H1 (cell line): ENCODE measurements at places on chromosomes 2 and 18.

- H3K4me1 ChIP-seq: no peaks in the 10 kb centered on the region
- no peaks in the 10 kb centered on the region for H3K27me3 ChIP-seq
- H3K36me3 ChIP-seq: no peaks in the 10 kb centered on the region
- H3K27ac ChIP-seq: no peak overlapping the region
Observed at GRCh38 chr18:13235421-13235831, 16.9 kb downstream of the LDLRAD4 start.

DNA sequence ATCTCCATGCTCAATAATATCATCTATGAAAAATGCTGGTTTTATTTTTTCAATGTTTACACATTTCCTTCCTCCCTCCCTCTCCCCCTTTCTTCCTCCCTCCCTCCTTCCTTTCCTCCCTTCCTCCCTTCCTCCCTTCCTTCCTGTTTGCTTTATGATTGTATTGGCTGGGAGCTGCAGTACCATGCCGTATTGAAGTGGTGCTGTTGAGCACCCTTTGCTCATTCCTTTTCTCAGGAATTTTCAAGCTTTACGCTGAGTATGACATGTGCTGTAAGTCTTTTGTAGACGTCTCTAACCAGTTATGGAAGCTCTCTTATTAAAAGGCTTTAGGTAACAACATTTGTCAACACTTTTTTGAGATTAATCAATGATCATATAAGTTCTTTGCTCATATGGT lies 100.4 kb downstream of the SNTG2 start:
- no peaks in the 10 kb centered on the region; the same call in 1 of the 2 replicates for H3K4me1 ChIP-seq
- no peak overlapping the region for H3K27ac ChIP-seq
- H3K4me3 ChIP-seq: no peak overlapping the region
- no peaks in the 10 kb centered on the region for H3K27me3 ChIP-seq
- no peak for DNase-seq

- H3K36me3 ChIP-seq: no peaks in the 10 kb centered on the region
- H3K4me1 ChIP-seq: 0 out of 2 replicates have a peak, but pooled peaks cover 2% of the 10 kb centered on the region
- H3K27me3 ChIP-seq: no peaks in the 10 kb centered on the region
- no peak for DNase-seq
Observed at GRCh38 chr18:27704736-27705361, 472.1 kb downstream of the CDH2 start.

- no peak overlapping the region for H3K27ac ChIP-seq
- H3K36me3 ChIP-seq: peaks cover 21% of the 10 kb centered on the region
- DNase-seq: no peak
- H3K4me3 ChIP-seq: no peak overlapping the region
- H3K27me3 ChIP-seq: no peaks in the 10 kb centered on the region
Observed at GRCh38 chr2:158677542-158677941, 117.6 kb upstream of the DAPL1 start.

DNA sequence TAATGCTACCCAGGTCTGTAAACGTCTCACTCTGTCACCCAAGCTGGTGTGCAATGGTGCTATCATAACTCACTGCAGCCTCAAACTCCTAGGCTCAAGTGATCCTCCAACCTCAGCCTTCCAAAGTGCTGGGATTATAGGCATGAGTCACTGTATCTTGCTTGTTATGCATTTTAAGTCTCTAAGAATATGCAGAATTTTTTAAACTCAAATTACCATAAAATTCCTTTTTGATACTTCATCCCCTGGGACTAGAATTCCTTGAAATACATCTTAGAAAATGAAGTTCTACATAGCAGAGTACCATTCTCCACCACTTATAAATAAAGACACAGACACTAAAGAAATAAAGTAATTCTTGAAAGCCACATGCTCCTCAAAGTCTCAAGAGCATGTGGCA lies 30.2 kb upstream of the LRATD1 start:
- no peaks in the 10 kb centered on the region for H3K27me3 ChIP-seq
- H3K4me1 ChIP-seq: no peaks in the 10 kb centered on the region
- DNase-seq: no peak
- H3K36me3 ChIP-seq: no peaks in the 10 kb centered on the region

GRCh38 chr2:182077448-182078142 lies 91.9 kb downstream of the PPP1R1C start:
- no peak overlapping the region for H3K4me3 ChIP-seq
- H3K4me1 ChIP-seq: no peaks in the 10 kb centered on the region
- no peaks in the 10 kb centered on the region for H3K27me3 ChIP-seq
- DNase-seq: no peak
- H3K36me3 ChIP-seq: no peaks in the 10 kb centered on the region

GRCh38 chr2:203498161-203498560 lies 36.9 kb downstream of the RAPH1 start:
- no peaks in the 10 kb centered on the region for H3K27me3 ChIP-seq
- H3K36me3 ChIP-seq: no peaks in the 10 kb centered on the region
- no peak overlapping the region for H3K4me3 ChIP-seq
- no peaks in the 10 kb centered on the region for H3K4me1 ChIP-seq
- no peak overlapping the region for H3K27ac ChIP-seq

DNA sequence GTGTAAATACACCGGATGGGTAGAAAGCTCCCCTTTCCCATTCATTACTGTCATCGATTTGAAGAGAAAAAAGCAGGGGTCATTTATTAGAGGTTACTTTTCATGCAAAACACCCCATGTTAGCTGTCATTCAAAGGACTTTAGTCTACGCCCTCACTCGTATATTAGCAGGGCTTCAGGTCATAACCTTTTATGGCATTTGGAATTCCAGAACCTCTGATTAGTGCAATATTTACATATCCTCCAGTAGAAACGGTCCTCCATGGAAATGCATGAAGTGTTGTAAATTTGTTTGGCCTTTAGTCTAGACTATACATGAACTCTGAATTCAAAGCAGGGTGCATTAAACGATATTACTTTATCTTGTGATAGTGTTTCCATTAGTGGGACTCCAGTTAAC lies 180.5 kb downstream of the ZNF516 start:
- DNase-seq: no peak
- H3K4me3 ChIP-seq: no peak overlapping the region
- no peaks in the 10 kb centered on the region for H3K36me3 ChIP-seq
- H3K27me3 ChIP-seq: no peaks in the 10 kb centered on the region
- no peak overlapping the region for H3K27ac ChIP-seq
- no peaks in the 10 kb centered on the region for H3K4me1 ChIP-seq

GRCh38 chr18:58552057-58552461 lies 76.8 kb downstream of the ALPK2 start:
- no peak overlapping the region for H3K27ac ChIP-seq
- H3K27me3 ChIP-seq: no peaks in the 10 kb centered on the region
- DNase-seq: no peak
- no peaks in the 10 kb centered on the region for H3K4me1 ChIP-seq
- no peak overlapping the region for H3K4me3 ChIP-seq
- no peaks in the 10 kb centered on the region for H3K36me3 ChIP-seq

- H3K4me3 ChIP-seq: no peak overlapping the region
- no peak for DNase-seq
- H3K27ac ChIP-seq: no peak overlapping the region
- H3K36me3 ChIP-seq: no peaks in the 10 kb centered on the region
- no peaks in the 10 kb centered on the region for H3K4me1 ChIP-seq
- H3K27me3 ChIP-seq: no peaks in the 10 kb centered on the region
Observed at GRCh38 chr2:102057502-102058292, 65.9 kb downstream of the IL1R2 start.

- no peak for DNase-seq
- H3K36me3 ChIP-seq: no peaks in the 10 kb centered on the region
- no peaks in the 10 kb centered on the region for H3K4me1 ChIP-seq
- no peak overlapping the region for H3K27ac ChIP-seq
Observed at GRCh38 chr2:197293252-197294007, 17.1 kb downstream of the ANKRD44 start.

- H3K27me3 ChIP-seq: peaks cover 13% of the 10 kb centered on the region
- H3K36me3 ChIP-seq: no peaks in the 10 kb centered on the region
- H3K4me3 ChIP-seq: no peak overlapping the region
- 0 out of 2 replicates have a peak, but pooled peaks cover 5% of the 10 kb centered on the region for H3K4me1 ChIP-seq
Observed at GRCh38 chr2:106063181-106063580, 130.9 kb downstream of the UXS1 start.

DNA sequence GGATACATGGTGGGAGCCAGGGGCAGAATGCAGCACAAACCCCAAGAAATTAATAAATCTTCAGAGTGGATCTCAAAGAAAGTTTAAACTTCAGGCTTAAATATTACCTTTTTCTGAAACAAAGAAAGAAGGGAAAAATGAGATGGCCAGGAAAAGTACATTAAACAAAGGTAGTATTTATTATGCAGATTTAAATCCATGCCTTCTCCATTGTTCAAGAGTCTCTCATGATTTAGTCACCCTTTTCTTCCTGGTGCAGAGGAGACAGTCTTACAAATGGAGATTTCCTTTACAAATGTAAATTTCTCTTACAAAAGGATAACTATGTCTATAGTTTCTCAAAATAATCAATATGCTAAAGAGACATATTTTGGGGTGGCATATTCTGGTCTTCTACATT lies 33.4 kb upstream of the PPM1B start:
- H3K27me3 ChIP-seq: no peaks in the 10 kb centered on the region
- no peak overlapping the region for H3K4me3 ChIP-seq
- peaks cover 5% of the 10 kb centered on the region; the same call in 1 of the 2 replicates for H3K4me1 ChIP-seq
- DNase-seq: no peak
- peak overlapping the region; percentile 92; the same call in 1 of the 2 replicates for H3K27ac ChIP-seq

GRCh38 chr2:45390441-45390840 lies 220.6 kb downstream of the SRBD1 start:
- H3K36me3 ChIP-seq: peaks cover 3% of the 10 kb centered on the region; the same call in 1 of the 2 replicates
- H3K27ac ChIP-seq: no peak overlapping the region
- no peak for DNase-seq
- no peak overlapping the region for H3K4me3 ChIP-seq
- H3K27me3 ChIP-seq: no peaks in the 10 kb centered on the region
- peaks cover 13% of the 10 kb centered on the region; the same call in 1 of the 2 replicates for H3K4me1 ChIP-seq

GRCh38 chr2:159380685-159381239 lies 94.3 kb upstream of the WDSUB1 start:
- no peaks in the 10 kb centered on the region for H3K27me3 ChIP-seq
- H3K36me3 ChIP-seq: peaks cover 5% of the 10 kb centered on the region
- DNase-seq: no peak
- no peak overlapping the region for H3K4me3 ChIP-seq
- H3K27ac ChIP-seq: no peak overlapping the region

DNA sequence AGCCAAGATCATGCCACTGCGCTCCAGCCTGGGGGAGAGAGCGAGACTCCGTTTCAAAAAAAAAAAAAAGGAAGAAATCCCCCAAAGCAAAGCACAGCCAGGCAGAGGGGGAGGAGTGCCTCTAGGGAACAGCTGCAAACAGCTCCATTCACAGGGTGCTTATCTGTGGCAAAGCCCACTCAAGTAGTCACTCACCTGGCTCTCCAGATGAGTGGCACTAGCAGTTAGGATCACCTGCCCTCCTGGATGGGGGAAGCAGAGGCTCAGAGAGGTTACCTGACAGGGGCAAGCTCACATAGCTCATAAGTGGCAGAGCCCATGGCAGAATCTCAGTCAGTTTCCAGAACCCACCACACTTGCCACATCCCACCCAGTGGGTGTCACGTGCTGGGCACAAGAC lies 30.3 kb downstream of the TFCP2L1 start:
- no peaks in the 10 kb centered on the region for H3K27me3 ChIP-seq
- H3K36me3 ChIP-seq: no peaks in the 10 kb centered on the region
- no peak for DNase-seq
- H3K4me1 ChIP-seq: peaks cover 3% of the 10 kb centered on the region
- H3K27ac ChIP-seq: no peak overlapping the region
- no peak overlapping the region for H3K4me3 ChIP-seq

DNA sequence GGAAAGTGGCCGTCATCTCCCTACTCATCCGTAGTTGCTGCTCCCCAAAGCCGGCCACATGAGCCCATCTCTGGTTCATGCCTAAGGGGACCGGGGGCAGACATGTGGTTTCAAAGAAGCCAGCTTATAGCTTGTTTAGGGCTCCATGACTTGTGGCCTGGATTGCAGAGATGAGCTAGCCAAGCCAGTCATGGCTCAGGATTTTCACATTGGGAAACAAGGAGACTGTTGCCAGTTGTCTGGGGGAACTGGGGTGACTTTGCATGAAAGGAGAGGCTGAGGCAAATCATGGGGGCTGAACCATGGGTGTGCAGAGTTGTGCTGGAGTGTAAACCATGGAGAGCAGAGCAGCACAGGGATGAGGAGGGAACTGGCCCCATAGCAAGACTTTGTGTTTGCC lies 183.0 kb upstream of the APCDD1 start:
- DNase-seq: no peak
- H3K36me3 ChIP-seq: no peaks in the 10 kb centered on the region
- H3K27me3 ChIP-seq: no peaks in the 10 kb centered on the region

GRCh38 chr2:76544901-76545300 lies 834.2 kb upstream of the GCFC2 start:
- no peak overlapping the region for H3K4me3 ChIP-seq
- H3K4me1 ChIP-seq: no peaks in the 10 kb centered on the region
- H3K27ac ChIP-seq: no peak overlapping the region
- no peaks in the 10 kb centered on the region for H3K27me3 ChIP-seq

DNA sequence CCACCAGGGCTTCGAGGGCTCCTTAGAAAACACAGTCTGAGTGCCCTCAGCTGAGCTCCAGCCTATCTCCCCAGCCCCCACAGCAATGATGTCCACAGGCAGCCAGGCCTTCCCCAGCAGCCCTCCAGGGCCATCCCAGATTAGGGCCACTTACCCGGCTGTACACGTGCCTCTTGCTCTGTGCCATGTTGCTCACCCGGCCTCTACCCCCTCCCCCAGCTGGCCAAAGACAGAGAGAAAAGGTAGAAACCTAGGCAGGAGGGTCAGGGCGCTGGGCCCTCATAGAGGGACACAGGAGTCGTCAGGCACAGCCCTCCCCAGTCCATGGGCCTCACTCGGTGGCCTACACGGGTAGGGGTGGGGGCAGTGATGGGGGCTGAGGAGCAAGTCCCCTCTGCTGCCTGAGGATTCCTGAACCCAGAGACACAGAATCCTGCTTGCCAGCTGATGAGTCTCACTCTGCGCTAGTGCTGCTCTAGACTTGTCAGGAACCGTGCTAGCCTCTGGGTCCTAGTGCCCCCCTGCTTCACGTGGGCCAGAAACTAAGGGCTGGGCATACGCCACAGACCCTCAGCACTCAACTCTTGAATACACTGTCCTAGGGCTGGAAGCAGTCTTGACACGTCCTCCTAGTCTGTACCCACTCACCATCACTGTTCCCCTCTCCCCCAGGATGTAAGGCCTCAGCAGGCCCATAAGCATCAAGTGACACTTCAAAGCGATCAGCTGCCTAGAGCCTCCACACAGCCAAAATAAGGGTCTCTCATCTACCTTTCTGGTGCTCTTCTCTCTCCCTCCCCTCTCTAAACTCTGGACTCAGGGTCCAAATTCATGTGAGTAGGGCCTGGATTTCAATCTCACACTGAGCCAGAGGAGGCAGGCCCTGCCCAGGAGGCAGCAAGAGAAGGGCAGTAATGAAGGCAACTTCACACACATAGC lies at the start of gene DCTN1:
TSS of gene DCTN1 (minus strand) at position 461 of the 939 bp plus-strand sequence. CDS start at position 187, 274 bp downstream.
- peak within 1 kb of the TSS; percentile 23 for H3K4me3 ChIP-seq
- peak; percentile 63 for DNase-seq
- H3K36me3 ChIP-seq: no peaks in the 10 kb centered on the region; the same call in 1 of the 2 replicates
- no peaks in the 10 kb centered on the region for H3K27me3 ChIP-seq

DNA sequence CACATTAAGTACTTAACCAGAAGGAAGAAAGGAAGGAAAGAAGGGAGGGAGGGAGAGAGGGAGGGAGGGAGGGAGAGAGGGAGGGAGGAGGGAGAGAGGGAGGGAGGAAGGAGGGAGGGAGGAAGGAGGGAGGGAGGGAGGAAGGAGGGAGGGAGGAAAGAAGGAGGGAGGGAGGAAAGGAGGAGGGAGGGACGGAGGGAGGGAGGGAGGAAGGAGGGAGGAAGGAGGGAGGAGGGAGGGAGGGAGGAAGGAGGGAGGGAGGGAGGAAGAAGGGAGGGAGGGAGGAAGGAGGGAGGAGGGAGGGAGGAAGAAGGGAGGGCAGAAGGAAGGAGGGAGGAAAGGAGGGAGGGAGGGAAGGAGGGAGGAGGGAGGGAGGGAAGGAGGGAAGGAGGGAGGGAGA lies 363.3 kb downstream of the MBD2 start:
- no peak overlapping the region for H3K27ac ChIP-seq
- no peak overlapping the region for H3K4me3 ChIP-seq
- H3K4me1 ChIP-seq: no peaks in the 10 kb centered on the region
- H3K27me3 ChIP-seq: no peaks in the 10 kb centered on the region
